Osteoblast (primary cell): ENCODE measurements at places on chromosomes 11 and 22. TPM values are rescaled to one million over a fixed set of nuclear protein-coding genes. Genes with fewer than 3 reads are reported as not detected.
A peak's percentile ranks its signal among the peaks of the same experiment; 100 is the strongest.

C11orf91 gene
- total RNA-seq = not detected in 2 replicates

NDUFS3 gene
- 55.0 and 56.9 TPM in 2 replicates for total RNA-seq

PRR33 gene
- total RNA-seq = not detected in 2 replicates

TMEM86A gene
- total RNA-seq = 3.3 and 4.1 TPM in 2 replicates

OR10A4 gene
- not detected in 2 replicates for total RNA-seq

MFNG gene
- total RNA-seq = 0.29 and 0.72 TPM in 2 replicates

NFAM1 gene
- total RNA-seq = under 0.01 TPM in 2 replicates

MRPL17 gene
- total RNA-seq = 29.5 and 29.7 TPM in 2 replicates

DNA sequence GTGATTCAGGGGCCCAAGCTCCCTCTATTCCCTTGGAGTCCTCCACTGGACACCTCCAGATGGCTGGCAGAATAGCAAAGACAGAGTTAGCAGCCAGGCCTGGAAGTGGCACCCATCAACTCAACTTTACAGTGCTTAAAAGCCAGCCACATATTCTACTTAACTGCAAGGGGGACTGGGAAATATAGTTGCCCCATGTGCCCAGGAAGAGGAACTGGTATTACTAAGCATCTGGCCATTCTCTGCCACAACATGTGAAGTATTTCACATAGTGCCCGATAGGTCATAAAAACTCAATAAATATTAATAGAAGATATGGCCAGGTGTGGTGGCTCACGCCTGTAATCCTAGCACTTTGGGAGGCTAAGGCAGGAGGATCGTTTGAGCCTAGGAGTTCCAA lies 5.5 kb upstream of the IL10RA start:
- no peak overlapping the region for H3K4me3 ChIP-seq
- H3K27me3 ChIP-seq = peaks cover 17% of the 10 kb centered on the region
- no peaks in the 10 kb centered on the region for H3K36me3 ChIP-seq
- no peaks in the 10 kb centered on the region for H3K4me1 ChIP-seq
- no peak overlapping the region for H3K27ac ChIP-seq

GRCh38 chr11:135033540-135033939 lies 621.5 kb upstream of the B3GAT1 start:
- H3K27me3 ChIP-seq = no peaks in the 10 kb centered on the region
- H3K4me3 ChIP-seq = no peak overlapping the region
- DNase-seq = peak; percentile 82
- no peaks in the 10 kb centered on the region for H3K36me3 ChIP-seq
- H3K4me1 ChIP-seq = no peaks in the 10 kb centered on the region
- no peak overlapping the region for H3K27ac ChIP-seq

DNA sequence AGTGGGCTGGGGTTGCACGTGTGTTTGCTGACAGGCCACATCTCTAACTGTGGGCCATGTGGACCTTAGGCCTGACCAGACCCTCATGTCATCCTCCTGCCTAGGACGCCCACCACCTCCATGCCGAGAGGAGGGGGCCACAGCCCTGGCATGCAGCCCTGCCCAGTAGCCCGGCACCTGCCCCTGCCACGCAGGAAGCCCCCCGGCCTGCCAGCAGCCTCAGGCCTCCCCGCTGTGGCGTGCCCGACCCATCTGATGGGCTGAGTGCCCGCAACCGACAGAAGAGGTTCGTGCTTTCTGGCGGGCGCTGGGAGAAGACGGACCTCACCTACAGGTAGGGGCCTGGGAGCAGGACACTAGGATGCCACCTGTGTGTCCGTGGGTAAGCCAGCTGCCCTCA lies 6.4 kb downstream of the MMP11 start:
- H3K4me1 ChIP-seq = peaks cover 27% of the 10 kb centered on the region
- H3K36me3 ChIP-seq = no peaks in the 10 kb centered on the region

- no peak overlapping the region for H3K27ac ChIP-seq
- DNase-seq = no peak
- H3K36me3 ChIP-seq = no peaks in the 10 kb centered on the region
- H3K27me3 ChIP-seq = no peaks in the 10 kb centered on the region
- H3K4me1 ChIP-seq = no peaks in the 10 kb centered on the region
Observed at GRCh38 chr11:21895686-21896085, 297.2 kb upstream of the ANO5 start.

DNA sequence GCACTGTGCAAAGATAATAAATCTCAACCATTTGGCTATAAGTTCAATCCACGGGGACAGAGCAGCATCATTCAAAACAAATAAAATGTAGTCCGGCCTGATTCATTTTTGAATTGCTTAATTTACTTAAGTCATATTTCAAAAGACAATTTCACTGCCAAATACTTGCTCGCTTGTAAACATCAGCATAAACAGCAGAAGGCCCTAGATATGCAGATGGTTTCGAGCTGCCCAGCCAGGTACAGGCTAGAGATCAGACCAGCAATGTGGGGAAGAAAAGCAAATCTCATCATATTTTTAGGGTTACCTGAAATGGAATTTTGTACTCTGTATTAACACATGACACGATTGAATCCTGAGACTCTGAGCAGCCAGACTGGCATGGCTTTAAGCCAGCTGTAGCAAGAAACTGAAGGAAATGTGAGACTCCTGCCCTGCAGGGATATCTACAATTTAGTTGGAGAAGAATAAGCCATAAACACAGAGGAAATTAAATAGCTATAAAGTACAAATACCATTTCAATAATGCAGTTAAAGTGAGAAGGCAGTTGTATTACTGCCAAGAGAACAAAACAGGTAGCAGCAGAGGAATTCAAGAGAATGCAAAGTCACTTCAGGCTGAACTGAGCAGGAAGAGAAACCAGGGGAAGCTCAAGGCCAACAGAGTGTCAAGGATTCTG lies 440.3 kb downstream of the ETS1 start:
- H3K36me3 ChIP-seq = no peaks in the 10 kb centered on the region
- peak; percentile 51 for DNase-seq
- H3K4me1 ChIP-seq = no peaks in the 10 kb centered on the region
- no peak overlapping the region for H3K4me3 ChIP-seq
- no peaks in the 10 kb centered on the region for H3K27me3 ChIP-seq
- H3K27ac ChIP-seq = no peak overlapping the region

DNA sequence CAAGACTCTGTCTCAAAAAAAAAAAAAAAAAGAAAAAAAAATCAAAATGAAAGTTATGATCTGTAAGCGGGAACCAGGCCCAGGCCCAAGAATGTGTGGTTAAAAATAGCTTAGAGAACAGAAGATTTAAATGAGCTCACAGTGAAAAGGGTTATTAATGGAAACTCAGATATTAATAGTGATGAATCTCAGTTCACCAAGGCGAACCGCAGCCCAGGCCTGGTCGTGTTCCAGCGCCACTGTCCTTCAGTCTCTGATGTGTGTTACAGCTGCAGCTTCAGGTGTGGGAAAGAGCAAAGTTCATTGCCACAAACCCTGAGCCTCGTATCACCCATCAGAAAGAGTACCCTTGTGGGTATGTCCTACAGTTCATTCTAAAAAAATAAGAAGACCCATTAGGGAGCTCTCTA lies 107.1 kb downstream of the GAB2 start:
- H3K36me3 ChIP-seq = no peaks in the 10 kb centered on the region
- peak; percentile 34 for DNase-seq
- H3K4me1 ChIP-seq = peaks cover 16% of the 10 kb centered on the region
- no peaks in the 10 kb centered on the region for H3K27me3 ChIP-seq

DNA sequence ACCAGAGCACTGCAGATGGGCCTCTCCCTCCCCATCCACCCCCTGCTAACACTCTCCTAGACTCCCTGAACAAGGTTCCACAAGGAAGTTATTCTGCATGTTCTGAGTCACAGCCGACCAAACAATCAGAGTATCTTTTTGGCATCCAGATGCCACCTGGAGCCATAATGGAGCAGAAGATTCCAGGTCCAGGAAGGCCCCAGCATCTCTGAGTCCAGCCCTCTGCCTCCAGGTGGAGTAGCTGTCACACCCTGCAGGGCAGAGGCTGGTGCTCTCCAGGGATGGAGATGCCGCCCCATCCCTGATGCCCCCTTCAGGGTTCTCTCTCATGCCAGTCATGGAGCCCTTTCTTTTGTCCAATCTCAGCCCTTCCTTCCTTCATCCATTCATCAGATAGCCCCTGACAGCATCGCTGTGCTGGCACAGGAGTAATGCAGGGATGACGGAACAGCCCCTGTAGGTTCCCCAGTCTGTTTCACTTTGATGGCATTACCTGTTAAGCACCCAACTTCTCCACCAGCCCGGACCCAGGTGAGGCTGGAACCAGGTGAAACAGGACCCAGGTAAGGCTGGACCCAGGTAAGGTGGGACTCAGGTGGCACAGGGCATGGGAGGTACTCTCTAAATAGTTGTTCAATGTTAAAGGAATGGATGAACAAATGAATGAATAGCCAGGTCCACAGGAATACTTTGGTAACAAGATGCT lies 20.1 kb upstream of the TSKU start:
- H3K27me3 ChIP-seq = no peaks in the 10 kb centered on the region
- H3K36me3 ChIP-seq = no peaks in the 10 kb centered on the region
- H3K27ac ChIP-seq = peak overlapping the region; percentile 34
- H3K4me3 ChIP-seq = no peak overlapping the region
- DNase-seq = no peak

DNA sequence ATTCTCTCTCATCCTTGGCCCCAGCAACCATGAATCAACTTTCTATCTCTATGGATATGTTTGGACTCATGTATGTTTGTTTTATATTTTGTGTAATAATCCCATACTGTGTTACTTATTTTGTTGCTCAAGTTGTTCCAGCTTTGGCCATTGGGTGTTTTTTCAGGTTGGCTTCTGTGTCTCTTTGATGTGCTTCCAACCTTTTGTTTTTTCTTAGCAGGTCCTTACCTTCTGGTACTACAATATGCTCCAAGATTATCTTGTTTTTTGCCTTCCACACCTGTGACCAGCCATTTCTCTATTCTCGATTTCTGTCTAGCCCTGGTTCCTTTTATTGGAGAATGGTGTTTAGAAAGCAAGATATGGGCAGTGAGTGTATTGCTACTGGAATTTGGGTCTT lies 14.2 kb downstream of the GVQW3 start:
- no peaks in the 10 kb centered on the region for H3K36me3 ChIP-seq
- no peak for DNase-seq
- no peaks in the 10 kb centered on the region for H3K27me3 ChIP-seq
- H3K4me1 ChIP-seq = no peaks in the 10 kb centered on the region

DNA sequence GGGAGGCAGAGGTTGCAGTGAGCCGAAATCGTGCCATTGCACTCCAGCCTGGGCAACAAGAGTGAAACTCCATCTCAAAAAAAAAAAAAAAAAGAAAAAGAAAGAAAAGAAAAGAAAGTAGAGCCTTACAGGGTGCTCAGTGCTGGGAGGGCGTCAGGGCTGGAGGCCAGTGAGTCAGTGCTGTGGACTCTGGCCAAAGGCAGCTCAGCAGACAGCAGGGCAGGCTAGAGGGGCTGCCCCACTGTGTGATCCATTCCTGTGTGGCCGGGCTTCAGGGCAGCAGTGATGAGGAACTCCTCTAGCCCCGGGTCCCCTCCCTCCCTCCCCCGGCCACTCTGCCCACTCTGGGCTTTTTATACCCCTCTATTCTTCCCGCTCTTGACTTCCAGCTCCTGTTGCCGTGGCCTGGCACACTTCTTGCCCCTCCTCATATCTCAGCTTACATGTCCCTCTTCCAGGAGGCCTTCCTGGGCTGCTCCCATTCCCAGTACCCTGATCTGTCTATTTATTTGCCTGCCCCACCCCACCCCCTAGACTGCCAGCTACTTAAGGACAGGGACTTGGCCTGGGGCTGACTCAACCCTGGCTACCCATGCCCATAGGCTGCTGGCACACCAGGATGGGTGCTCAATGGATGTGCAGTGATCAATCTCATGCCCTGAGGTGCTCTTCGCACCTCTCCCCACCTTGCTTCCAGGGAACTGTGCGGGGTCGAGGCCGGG lies 10.1 kb downstream of the SYT12 start:
- peaks cover 26% of the 10 kb centered on the region for H3K4me1 ChIP-seq
- H3K27ac ChIP-seq = peak overlapping the region; percentile 95
- H3K27me3 ChIP-seq = no peaks in the 10 kb centered on the region
- no peaks in the 10 kb centered on the region for H3K36me3 ChIP-seq
- peak; percentile 97 for DNase-seq
- peak overlapping the region; percentile 42 for H3K4me3 ChIP-seq

- H3K36me3 ChIP-seq = peaks cover 40% of the 10 kb centered on the region
- H3K27me3 ChIP-seq = no peaks in the 10 kb centered on the region
- peak; percentile 80 for DNase-seq
- no peaks in the 10 kb centered on the region for H3K4me1 ChIP-seq
- H3K27ac ChIP-seq = no peak overlapping the region
Observed at GRCh38 chr11:65997286-65997685, 4.7 kb downstream of the EIF1AD start.

DNA sequence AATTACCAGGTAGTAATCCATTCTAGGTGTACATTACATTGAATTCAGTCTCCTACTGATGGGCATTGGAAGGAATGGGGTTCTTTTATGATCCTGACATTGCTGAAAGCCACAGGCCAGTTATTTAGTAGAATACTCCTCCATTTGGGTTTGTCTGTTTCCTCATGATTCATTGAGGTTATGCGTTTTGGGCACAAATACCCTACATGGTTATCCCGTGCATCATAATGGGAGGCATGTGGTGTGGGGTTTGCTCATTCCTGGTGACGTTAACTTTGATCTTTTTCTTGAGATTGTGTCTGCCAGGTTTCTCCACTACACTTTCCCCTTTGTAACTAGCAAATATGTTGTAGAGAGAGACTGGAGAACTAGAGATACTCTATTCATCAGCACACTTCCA lies 5.5 kb downstream of the FOLR3 start:
- peak overlapping the region; percentile 94 for H3K27ac ChIP-seq
- H3K4me1 ChIP-seq = peaks cover 49% of the 10 kb centered on the region
- H3K27me3 ChIP-seq = no peaks in the 10 kb centered on the region
- H3K4me3 ChIP-seq = peak overlapping the region; percentile 20
- no peaks in the 10 kb centered on the region for H3K36me3 ChIP-seq

DNA sequence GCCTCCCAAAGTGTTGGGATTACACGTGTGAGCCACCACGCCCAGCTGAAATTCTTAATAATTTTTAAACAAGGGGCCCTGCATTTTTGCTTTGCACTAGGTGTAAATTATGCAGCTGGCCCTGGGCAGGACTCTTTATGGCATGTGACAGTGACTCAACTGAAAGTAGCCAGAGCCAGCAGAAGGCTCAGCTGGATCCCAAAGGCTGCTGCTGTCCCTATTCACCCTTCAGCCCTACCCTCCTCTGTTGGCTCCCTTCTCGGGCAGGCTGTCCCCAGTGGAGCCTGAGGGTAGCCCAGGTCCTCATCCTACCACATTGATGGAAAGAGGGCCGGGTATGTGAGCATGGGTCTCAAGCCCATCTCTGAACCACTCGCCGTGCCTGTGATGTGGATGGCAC lies 45.6 kb downstream of the CD82 start:
- peak; percentile 62 for DNase-seq
- H3K27ac ChIP-seq = no peak overlapping the region
- no peak overlapping the region for H3K4me3 ChIP-seq
- H3K4me1 ChIP-seq = peaks cover 28% of the 10 kb centered on the region
